ENCODE measurements at places on chromosomes 1 and 21.

DNA sequence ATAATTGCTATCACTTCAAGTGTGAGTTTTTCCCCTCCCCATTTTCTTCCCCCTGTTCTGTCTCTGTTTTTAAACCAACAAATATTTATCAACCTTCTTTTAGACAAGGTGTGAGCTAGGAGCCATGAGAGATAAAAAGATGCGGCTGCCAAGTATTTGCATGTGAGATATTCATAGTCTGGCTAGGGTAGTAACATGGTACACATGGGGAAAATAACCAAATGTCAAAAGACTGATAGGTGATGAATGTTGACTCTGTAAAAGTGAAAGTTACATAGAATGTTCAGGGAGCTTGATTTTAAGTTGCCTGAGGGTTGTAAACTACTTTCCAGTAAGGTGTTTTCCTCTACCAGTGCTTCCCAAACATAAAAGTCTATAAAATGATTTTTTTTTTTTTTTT, 25.4 kb upstream of the SRP9 start:
- DNase-seq, result no peak

GRCh38 chr21:15383588-15383987, 318.8 kb upstream of the NRIP1 start:
- DNase-seq, result no peak

DNA sequence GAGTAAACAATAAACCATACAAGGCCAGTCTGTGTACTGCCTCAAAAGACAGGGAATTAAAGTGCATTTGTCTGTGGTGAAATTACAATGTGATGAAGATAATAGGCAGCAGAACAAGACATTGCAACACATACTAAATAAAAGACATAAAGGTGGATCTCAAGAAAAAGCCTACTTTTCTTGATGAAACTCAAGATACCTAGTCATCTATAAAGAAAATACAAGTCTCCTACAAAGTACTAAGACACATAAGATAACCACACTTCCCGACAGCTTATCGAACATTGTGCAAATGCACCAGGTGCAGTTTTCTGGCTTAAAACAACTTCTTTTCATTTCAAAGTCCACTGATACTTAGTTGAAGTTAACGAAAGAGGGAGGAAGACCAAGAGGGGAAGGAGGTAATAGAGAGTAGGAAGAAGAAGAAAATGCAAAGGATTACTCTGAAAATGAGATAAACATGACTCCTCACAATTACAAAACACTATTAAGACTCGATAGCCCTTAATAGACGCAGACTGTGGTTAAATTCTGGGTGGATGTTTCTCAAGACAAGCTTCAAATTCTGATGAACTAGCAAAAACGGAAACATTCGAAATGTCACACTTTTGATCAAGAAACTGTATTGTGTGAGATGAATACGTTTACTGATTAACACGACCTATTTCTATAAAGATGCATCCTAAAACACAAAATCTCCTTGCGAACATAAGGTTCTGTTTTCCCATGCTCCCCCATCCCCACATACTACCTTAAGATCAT, 2.0 kb downstream of the HNRNPR start:
- DNase-seq, result no peak

DNA sequence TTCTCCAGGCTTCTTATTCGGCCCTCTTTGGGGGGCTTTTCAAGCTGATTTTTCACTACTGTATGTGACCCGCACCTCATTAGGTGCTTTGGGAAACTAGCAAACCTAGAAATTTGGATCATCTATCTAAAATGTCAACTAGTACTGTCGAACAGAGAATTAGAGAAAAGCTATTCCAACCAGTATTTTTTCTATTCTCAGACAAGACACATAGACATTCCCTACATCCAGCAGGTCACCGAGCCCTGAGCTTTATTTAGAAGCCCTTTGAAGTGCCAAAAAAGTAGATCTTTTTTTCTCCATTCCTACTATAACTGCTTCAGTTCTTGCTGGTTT, 310 bp upstream of the SSR2 start:
- no peak for DNase-seq

GRCh38 chr1:17826165-17826488, 71.0 kb downstream of the ACTL8 start:
- no peak for DNase-seq
